ENCODE measurements at places on chromosomes 5 and 9. TPM values are rescaled to one million over a fixed set of nuclear protein-coding genes. Genes with fewer than 3 reads are reported as not detected.

Gene PCDHA1
- total RNA-seq: not detected

Gene MCTP1
- 1.4 TPM for total RNA-seq

- H3K4me1 ChIP-seq: peaks cover 29% of the 10 kb centered on the region
- H3K27ac ChIP-seq: peak overlapping the region; percentile 86
- H3K27me3 ChIP-seq: no peaks in the 10 kb centered on the region
- peaks cover 8% of the 10 kb centered on the region for H3K36me3 ChIP-seq
- H3K4me3 ChIP-seq: peak overlapping the region; percentile 43
These were observed 137.4 kb downstream of the CD180 start for GRCh38 chr5:67058998-67059743.

DNA sequence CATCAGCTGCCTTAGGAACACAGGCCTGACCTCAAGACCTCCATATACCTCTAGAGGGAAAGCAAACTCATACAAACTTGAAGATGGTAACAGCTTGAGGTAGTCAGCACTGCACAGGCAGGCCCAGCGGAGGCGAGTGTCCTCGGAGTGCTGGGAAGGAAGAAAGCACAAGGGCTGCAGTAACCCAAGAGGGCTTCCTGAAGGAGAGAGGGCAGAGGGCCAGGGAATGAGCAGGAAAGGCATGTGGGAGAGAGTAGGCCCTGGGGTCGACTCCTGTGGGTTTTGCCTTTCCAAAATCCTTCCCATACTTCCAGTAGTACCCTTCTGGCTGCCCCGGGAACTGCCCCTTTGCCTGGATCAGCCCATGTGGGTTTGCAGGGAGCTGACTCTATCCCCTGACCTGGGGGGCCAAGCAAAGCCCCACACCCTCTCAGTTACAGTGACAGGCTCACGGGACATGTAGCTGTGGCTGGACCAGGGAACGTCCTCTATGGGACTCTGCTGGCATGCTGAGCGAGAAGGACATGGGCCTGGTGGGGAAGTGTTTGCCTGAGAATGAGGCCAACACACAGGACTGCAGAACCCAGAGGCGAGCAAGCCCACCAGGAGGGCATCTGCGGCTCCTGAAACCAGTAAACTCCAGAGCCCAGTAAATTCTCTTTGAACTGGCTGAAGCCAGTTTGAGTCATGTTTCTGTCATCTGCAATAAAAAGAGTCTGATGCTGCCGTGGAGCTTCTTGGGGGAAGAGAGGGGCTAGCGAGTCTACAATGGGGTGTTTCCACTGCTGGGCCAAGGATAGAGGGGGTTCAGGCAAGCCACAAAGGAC is 64.1 kb downstream of the COL23A1 start:
- H3K27me3 ChIP-seq: peaks cover 3% of the 10 kb centered on the region
- no peak for DNase-seq
- no peaks in the 10 kb centered on the region for H3K4me1 ChIP-seq
- H3K4me3 ChIP-seq: no peak overlapping the region
- H3K36me3 ChIP-seq: no peaks in the 10 kb centered on the region

DNA sequence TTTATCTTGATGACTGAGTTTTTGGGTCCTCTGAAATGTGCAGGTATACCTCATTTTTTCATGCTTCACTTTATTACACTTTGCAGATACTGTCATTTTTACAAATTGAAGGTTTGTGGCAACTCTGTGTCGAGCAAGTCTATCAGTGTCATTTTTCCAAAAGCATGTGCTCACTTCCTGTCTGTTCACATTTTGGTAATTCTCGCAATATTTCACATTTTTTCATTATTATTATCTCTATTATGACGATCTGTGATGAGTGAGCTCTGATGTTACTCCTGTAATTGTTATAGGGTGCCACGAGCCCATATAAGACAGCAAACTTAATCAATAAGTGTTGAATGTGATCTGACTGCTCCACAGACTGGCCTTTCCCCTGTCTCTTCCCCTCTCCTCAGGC is 73.4 kb upstream of the FBXW11 start:
- peak overlapping the region; percentile 53 for H3K27ac ChIP-seq
- peaks cover 50% of the 10 kb centered on the region for H3K4me1 ChIP-seq
- no peaks in the 10 kb centered on the region for H3K27me3 ChIP-seq
- DNase-seq: no peak
- H3K4me3 ChIP-seq: no peak overlapping the region
- H3K36me3 ChIP-seq: peaks cover 15% of the 10 kb centered on the region

DNA sequence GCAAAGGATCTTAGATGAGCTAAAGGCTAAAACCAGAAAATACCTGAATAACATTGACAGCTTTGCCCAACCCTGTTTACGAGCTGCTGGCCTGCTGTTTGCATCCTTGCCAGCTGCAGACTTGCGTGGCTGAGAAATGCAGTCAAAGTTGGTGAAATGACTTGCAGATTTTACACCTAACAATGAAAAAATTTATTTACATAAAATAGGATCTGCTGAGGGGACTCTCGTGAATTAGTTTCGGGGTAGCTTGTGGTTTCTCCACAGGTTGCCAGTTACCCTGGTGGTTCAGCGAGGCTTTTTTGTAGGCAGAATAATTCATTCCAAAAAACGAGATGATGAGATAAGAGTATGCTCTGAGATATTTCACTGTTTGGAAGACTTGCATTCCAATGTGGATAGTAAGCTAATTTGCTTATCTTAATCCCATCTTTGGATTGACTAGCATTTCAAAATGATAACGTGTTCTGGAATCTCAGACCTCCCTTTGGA is 65.7 kb upstream of the FANCC start:
- no peak overlapping the region for H3K27ac ChIP-seq
- H3K4me1 ChIP-seq: peaks cover 12% of the 10 kb centered on the region
- no peak for DNase-seq
- no peaks in the 10 kb centered on the region for H3K36me3 ChIP-seq
- no peak overlapping the region for H3K4me3 ChIP-seq

- H3K27me3 ChIP-seq: peaks cover 10% of the 10 kb centered on the region
- H3K4me1 ChIP-seq: peaks cover 13% of the 10 kb centered on the region
- DNase-seq: peak; percentile 98
- peak within 1 kb of the TSS; percentile 98 for H3K4me3 ChIP-seq
These were observed at the start of gene POC5 for GRCh38 chr5:75717082-75717922. Gene POC5, minus strand, starts transcription at chr5:75717437. Its CDS starts 4,500 bp downstream, at chr5:75712937.

DNA sequence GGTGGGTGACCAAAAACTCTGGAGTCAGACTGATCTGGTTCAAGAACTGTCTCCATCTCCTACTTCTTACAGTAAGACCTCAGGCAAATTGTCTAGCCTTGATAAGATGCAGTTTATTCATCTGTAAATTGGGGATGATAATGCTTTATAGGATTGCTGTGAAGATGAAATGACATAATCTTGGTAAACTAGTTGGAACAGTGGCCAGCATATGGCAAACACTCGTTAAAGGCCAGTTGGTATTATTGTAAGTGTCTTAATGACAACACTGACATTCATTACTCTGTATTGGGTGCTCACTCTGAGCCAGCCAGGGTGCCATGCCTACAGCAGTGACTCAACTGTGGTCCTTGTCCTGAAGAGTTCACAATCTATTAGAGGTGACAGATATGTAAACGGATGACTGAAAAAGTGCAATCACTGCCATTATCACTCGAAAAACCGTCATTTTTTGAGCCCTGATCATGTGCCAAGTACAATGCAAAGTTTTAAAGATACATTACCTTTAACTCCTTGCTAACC is 84.9 kb upstream of the HSPA9 start:
- no peaks in the 10 kb centered on the region for H3K36me3 ChIP-seq
- H3K4me3 ChIP-seq: no peak overlapping the region
- peaks cover 3% of the 10 kb centered on the region for H3K27me3 ChIP-seq
- DNase-seq: no peak
- no peak overlapping the region for H3K27ac ChIP-seq

GRCh38 chr9:8660383-8660782 is 860.8 kb upstream of the DMAC1 start:
- H3K36me3 ChIP-seq: no peaks in the 10 kb centered on the region
- H3K27ac ChIP-seq: no peak overlapping the region
- DNase-seq: no peak
- no peaks in the 10 kb centered on the region for H3K27me3 ChIP-seq
- peaks cover 14% of the 10 kb centered on the region for H3K4me1 ChIP-seq
